ENCODE measurements at places on chromosomes 7 and 10. TPM values are rescaled to one million over a fixed set of nuclear protein-coding genes. Genes with fewer than 3 reads are reported as not detected.

The NANOS1 gene
- 1.0 TPM for total RNA-seq

DNA sequence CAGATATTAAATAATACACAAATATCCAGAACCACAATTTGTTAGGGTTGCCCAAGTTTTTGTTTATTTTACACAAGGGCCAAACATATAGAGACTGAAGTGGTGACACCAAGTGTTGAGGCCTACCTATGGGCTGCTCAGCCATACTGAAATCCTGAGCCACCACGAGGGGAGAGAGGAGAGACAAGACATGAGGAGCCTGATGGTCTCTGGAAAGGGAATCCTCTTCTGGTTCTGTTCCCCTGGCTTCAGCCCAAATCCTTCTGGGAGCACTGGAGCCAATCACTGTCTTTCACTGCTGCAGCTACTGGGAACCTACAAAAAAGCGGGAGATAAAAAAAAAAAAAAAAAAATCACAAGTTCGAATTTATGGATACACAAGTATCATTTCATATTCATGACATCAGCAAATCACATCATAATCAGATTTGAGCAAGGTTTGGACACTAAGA, 1.9 kb downstream of the SKIDA1 start:
- DNase-seq: no peak

- DNase-seq: no peak
Measured at GRCh38 chr10:43734716-43735115, 86.0 kb upstream of the ZNF32 start.

The TAS2R3 gene
- total RNA-seq: 0.99 TPM

DNA sequence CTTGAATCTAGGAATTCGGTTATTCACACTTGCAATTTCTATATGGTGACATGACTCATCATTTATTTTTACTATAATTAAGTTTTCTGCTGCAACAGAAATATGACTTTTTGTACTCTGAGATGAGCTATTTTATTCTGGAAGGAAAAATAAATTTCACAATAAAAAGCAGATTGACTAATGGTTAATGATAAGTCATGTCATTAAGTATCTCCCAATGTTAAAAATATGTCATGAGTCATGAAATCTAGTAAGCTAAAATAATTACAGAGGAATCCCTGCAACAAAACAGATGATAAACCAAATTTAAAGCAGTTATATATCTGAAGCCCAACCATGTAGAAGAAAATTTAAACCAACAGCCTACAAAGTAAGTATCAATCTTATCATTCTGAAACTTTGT, 149.2 kb downstream of the CACNA2D1 start:
- DNase-seq: no peak

The NDUFB8 gene
- total RNA-seq: 304 TPM

- DNase-seq: no peak
Measured at GRCh38 chr10:90313576-90314325, 544.1 kb downstream of the HTR7 start.

The DNAJB6 gene
- 137 TPM for total RNA-seq

- no peak for DNase-seq
Measured at GRCh38 chr7:37366445-37366844, 82.2 kb downstream of the ELMO1 start.

The TDRD1 gene
- 0.13 TPM for total RNA-seq

DNA sequence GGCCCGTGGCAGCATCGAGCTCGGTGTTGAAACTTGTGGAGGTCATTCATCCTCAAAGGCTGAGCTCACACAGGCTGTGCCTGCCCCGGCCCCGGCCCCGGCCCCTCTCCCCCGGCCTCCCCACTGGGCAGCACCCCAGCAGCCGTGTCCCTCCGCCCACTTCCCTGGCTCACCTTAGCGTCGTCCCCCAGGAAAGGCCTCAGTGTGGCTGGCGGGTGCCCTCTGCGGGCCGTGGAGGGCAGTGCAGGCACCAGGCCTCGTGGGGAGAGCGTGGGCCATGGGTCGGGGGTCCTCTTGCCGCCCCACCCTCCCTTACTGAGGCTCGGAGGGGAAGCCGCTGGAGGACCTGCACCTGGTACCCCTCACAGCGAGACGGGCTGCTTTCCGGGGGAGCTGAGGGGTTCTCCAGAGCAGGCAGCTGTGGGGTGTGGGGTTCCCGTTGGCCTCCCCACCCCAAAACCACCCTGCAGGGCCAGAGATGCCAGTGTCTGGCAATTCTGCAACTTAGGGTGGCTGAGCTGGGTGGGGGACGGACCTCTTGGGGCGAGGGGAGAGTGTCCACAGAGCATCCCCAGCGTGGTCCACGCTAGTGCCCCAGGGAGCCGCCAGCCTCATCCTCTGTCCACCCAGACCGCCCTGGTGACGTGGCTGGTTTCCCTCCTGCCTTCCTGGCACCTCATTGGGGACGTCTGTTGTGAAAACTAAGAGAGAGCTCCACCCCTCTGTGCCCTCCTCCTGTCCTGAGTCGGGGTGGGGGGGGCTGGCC, 44.2 kb upstream of the DPYSL4 start:
- peak; percentile 27 for DNase-seq

- no peak for DNase-seq
Measured at GRCh38 chr10:113648478-113648877, 15.4 kb downstream of the NRAP start.

- DNase-seq: no peak
Measured at GRCh38 chr7:86972072-86972471, 87.4 kb downstream of the ELAPOR2 start.
